Effector memory CD4-positive, alpha-beta T cell (primary cell): ENCODE measurements at places on chromosomes 3 and 15.

GRCh38 chr3:120436523-120437050, 14.2 kb downstream of the FSTL1 start:
- DNase-seq, result no peak

DNA sequence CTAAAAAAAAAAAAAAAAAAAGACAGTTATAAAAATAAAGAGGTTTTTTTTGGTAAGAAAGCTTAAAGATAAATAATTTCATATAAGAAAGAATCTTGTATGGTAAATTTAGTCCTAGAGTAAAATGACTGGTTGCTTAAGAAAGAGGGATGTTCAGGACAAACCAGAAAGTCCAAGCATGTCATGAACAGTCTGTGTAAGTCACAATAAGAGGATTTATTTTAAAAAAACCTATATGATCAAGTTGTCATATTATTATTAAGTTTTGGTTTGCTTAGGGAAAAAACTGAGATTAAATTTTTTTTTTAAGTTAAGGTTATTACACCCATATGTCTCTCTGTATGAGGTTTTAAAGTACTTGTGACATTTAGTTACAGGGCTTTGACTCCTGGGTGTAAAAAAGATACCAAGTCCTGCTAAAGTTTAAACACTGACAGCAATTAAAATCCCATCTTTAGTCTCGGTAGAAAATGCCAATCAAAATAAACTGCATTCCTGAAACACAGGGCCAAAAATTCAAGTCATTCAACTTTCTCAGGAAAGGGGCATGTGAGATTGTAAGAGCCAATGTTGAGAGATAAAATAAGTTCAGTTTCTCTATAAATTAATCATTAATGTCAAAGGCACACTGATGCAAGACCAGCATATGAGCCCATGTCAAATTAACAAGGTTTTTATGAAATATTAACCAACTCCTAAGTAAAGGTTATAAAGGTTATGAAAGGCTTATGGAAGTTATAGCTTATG, 8.5 kb upstream of the BDH1 start:
- DNase-seq, result no peak

- no peak for DNase-seq
These were observed 30.2 kb upstream of the TLE3 start for GRCh38 chr15:70127770-70128413.

GRCh38 chr15:39898317-39898716, 21.7 kb downstream of the GPR176 start:
- DNase-seq, result no peak

- DNase-seq, result no peak
These were observed 12.3 kb upstream of the ZBTB38 start for GRCh38 chr3:141356046-141356445.

DNA sequence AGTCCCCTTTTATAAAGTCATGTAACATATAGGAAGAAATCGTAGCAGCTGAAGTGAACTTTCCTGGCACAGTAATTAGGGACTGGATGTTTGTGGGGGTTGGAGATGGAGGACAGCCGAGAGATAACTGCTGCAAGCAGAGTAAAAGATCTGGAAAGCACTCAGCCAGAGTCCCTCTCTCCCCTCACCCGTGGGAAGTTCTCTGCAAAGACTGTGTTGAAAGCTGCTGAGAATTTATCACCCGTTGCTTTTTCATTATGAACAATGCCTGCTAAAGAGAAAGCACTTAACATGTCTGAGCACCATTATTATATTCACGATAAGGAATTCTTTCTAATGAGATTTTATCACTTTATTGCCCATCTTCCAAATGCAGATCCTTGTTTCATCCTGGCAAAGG, 248.8 kb downstream of the SHOX2 start:
- DNase-seq, result no peak

- no peak for DNase-seq
These were observed 47.7 kb downstream of the TUSC7 start for GRCh38 chr3:116757315-116757714.

DNA sequence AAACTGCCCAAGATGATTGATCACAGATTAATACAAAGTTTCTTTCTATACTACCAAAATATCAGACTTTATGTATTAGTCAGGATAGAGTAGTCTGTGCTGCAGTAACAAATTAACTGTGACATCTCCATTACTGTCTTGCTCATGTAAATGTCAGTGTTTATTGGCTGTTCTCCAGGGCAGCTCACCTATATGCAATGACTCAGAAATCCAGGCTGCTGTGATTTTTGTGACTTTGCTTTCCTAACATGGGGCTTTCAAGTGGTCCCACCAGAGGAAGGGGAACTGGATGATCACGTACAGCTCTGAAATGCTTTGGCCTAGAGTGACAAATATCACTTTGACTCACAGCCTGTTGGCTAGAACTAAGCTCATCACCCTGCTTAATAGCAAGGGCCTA, 12.9 kb downstream of the PLS1 start:
- no peak for DNase-seq

GRCh38 chr3:183353421-183353820, 75.0 kb downstream of the MCF2L2 start:
- no peak for DNase-seq

DNA sequence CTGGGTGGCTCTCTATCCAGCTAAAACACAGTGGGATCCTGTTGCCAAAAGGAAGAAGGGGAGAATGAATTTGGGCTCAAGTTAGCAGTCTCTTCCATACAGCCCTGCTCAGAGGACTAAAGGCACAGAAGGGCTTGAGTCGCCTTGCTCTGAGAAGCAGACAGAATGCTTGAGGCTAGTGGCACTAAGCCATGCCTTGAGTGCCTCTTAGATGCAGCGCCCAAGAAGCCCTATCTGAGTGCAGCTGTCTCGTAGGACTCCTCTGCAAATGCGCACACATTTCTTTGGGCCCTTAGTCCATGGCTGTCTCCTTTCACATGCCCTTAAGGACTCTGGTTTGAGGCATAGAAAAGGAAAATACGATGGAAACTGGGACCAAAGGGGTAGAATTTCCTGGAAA, 211.3 kb upstream of the CHRM5 start:
- DNase-seq, result no peak

DNA sequence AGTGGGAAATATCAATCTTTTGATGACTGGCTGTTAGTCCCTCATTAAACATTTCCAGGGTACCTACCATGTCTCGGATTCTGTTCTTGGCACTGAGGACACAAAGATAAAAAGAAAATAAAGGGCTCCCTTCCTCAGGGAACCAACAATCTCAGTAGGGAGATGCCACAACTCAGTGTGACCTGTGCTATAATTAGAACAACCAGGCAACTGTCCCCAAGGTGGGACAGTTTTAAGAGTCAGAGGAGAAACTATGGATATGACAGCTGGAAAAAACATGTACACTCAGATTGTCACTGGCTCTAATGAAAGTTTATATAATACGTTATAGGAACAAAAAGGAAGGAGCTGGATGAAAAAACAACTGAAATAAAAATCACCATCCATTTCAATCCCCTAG, 23.3 kb upstream of the CMTM8 start:
- no peak for DNase-seq

GRCh38 chr3:10164546-10165393, at the start of gene IRAK2:
IRAK2 (plus strand) TSS chr3:10164919; CDS start chr3:10164955, 36 bp downstream.
- peak; percentile 29 for DNase-seq

DNA sequence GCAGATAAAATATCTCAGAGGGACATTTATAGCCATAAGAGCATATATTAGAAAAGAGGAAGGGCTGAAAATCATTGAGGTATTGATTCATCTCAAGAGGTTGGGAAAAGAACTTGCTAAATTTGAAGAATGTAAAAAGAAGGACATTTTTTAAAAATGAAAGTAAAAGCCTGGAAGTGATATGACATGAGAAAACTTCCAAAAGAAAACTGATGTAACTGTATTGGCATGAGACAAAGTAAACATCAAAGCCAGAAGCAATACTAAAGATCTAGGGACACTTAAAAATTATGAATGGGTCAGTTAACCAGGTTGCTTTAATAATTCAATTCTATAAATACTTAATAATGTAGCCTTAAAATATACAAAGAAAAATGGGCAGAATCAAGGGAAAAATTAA, 31.9 kb downstream of the CEP63 start:
- no peak for DNase-seq

- DNase-seq, result peak; percentile 51
These were observed 48.8 kb downstream of the GLB1 start for GRCh38 chr3:33047842-33048834.

DNA sequence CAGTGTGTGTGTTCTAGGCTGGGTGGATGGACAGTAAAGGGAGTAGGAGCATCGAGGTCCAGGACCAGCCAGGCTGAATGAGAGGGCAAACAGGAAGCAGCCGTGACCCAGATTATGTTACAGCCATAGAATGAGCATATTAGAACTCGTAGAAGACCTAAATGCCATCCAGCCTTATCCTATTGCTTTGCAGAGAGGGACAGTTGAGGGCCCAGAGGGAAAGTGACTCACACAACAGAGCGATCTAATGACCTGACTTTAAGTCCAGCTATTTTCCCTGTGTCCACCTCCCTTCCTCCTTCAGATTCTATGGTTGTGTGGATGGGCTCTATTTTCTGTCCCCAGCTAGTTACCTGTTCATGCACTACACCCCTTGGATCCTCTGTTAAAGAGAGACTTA, 634.1 kb upstream of the TBL1XR1 start:
- no peak for DNase-seq

DNA sequence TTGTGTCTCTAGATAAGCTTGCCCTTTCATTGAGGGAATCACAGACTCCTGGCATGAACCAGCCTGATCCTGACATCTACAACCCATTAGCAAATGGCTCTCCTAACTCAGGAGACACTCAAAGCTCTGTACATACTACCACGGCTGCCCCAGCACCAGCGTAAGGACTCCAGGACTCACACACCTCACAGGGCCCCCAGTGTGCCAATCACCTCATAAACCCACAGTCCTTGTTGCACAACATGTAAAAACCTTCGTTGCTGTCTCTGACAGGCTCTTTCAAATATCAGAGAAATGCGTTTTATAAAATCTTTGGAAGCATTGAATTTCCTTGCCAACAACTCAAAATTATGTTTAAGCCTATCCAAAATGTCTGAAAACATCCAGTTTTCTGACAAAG, 7.3 kb downstream of the FYCO1 start:
- DNase-seq, result no peak

GRCh38 chr3:17359911-17360310, 382.5 kb downstream of the TBC1D5 start:
- no peak for DNase-seq

- DNase-seq, result no peak
These were observed 21.9 kb downstream of the LSAMP start for GRCh38 chr3:116423374-116423773.

GRCh38 chr15:75126864-75127580, 74.7 kb upstream of the C15orf39 start:
- DNase-seq, result no peak

DNA sequence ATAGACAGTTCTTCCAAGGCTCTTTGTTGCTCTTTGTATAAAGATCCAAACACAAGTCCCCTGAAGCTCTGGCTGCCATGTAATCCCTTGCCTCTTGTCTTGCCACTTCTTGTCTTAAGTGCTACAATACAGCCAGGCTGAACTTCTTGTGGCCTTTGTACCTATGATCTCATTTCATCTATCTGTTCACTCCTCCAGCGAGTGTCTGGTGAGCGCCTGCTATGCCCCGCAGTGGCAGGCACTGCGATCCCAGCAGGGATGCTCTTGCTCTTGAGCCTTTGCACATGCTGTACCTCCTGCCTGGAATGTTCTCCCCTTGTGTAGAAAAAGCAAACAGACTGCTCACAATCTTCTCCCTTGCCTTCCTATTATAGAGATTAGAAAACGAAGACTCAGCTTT, 81.9 kb upstream of the ADPGK start:
- DNase-seq, result no peak

DNA sequence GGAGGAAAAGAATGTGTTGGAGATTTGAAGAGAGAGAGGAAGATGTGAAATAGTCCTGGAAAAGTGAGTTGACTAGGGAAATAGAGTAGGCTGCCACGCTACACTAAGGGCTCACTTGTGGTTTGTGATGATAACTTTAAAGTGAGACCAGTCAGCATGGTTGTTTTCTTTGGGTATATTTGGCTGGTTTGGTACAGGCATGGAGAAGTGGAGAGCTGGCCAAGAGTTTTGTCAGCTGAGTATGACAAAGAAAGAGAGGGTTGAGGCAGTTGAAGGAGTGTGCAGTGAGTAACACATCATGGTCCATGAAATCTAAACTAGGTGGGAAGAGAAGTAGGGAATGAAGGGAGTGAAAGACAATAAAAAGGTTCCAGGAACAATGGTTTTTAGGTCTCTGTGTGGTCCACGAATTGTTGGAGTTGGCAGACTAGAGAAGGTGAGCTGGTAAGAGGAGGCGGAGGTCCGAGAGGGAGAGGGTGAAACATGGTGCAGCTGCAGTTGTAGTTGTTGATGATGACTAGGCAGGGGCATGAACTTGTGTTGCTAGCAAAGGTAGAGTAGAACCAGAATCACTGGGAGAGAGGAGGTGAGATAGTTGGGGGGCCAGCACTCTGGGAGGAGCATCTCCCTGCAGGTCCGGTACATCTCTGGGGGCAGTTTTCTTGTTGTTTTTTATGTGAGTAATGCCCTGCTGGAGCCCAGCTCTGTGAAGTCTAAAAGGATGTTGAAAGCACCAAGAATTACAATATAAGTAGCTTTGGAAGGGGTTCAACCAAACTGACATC, 21.0 kb downstream of the ZNF80 start:
- DNase-seq, result no peak

DNA sequence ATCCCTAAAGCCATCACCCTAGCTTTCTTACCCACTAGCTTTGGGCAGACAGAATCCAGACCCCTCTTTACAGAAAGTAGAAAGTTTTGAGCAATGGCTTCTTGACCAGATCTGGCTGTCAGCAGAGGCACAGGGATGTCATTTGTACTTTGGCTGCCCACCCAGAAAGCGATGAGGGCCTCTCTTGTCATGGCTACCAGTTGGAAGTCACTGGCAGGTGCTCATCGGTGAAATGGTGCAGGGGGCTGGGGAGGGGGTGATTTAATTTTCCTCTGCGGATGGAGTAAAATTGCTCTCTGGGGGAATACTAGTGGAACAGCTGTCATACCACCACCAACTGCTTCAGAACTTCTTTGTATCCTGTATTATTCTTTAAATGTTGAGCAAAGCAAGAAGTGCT, 393.7 kb downstream of the LSAMP start:
- DNase-seq, result no peak

DNA sequence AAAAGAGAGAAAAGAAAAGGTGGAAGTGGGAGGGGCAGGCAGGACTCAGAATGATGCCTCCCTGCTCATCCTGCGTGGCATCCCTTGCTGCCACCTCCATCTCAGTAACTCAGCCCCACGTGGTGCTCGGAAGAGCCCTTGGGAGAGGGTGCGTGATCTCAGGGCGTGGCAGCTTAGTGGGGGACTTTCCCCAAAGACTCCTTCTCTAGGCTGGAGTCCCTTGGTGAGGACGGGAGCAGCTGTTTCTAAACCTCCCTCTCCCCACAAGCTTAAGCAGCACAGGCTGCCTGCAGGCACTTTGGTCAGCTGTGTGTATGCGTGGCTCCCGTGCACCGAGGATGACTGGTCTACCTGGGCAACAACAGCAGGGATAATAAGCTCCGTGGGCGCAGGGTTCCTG, 7.4 kb upstream of the ANPEP start:
- DNase-seq, result no peak

- DNase-seq, result no peak
These were observed 24.4 kb downstream of the P3H2 start for GRCh38 chr3:190096345-190096744.
